ENCODE measurements at places on chromosomes 2 and 18. TPM values are rescaled to one million over a fixed set of nuclear protein-coding genes. Genes with fewer than 3 reads are reported as not detected.

GRCh38 chr2:20404950-20405349, 41.9 kb upstream of the RHOB start:
- no peak for DNase-seq

DNA sequence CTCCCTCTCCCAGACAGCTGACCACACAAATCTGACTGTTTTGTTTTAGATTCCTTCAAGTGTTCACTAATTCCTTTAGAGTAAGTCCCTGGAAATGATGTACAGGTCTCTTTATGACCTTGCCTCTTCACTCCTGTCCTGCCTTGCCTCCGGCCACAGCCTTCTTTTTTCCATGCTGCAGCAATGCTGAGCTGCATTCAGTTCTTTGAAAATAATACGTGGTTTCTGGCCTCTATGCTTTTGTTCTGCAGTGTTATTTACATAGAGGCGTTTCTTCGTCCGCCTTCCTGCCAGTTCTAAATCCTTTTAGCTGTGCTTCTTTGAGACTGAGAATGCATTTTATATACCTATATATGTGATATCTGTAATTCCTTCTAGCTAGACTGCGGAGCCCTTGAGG, 87.2 kb downstream of the PPP1R1C start:
- DNase-seq: no peak

KCNG2 gene
- not detected for total RNA-seq

AQP12A gene
- not detected for total RNA-seq

TMEM17 gene
- total RNA-seq: not detected

UGP2 gene
- 97.2 TPM for total RNA-seq
